ENCODE measurements at places on chromosomes 3 and 15.

DNA sequence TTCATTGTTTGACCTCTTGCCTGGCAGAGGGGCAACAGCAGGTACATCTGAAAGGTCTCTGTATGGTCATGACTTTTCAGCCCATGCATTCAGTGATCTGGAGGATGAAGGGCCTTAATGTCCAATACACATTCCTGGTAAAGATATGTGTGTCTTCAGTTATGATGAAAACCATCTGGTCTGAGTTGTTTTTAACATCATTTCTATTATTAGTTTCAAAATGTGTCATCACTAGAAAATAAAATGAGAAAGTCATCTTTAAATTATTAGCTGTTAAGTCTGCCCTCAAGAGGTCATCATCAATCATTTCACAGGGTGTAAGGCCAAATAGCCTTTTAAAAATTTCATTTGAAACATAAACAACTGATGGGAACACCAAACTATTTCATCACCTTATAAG lies 92.1 kb upstream of the PLSCR4 start:
- no peak for DNase-seq

GRCh38 chr3:143266927-143267326 lies 147.4 kb downstream of the CHST2 start:
- DNase-seq: no peak

- no peak for DNase-seq
Measured at GRCh38 chr3:167657684-167658225, 4.0 kb upstream of the WDR49 start.

DNA sequence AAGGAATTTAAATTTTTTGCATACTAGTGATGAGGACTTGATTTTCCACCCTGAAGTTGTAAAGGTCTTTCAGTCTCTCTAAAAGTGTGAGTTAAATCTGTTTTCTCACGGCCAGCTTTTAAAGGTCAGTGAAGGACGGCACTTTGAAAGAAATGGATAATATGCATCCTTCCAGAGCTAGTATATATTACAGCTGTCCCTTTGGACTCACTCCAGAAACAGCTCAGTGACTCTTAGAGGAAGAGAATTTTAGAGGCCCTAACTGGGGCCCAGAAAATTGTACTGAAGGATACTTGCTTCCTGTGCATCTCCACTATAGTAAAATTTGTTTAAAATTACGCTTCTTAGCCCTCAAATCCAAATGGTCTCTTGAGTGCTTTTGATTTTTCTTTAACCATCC lies 41.6 kb downstream of the PIK3CA start:
- DNase-seq: no peak

DNA sequence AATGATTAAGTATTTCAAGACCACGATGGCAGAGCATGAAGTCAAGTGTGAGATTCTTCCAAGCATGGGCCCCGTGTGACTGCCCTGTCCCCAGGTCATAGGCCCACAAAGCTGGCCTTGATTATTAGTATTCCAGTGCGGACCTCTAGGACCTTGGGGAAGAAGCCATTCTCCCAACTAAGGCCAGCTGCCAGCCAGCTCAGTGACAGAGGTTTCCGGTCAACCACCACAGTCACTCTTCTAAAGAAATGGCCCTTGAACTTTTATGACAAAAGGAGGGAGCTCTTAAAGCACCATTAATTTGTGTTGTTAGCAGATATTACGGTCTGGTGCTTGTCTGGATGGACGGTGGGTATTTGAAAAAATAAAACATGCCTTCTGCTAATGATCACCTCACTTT lies 28.0 kb downstream of the FAM3D start:
- no peak for DNase-seq

DNA sequence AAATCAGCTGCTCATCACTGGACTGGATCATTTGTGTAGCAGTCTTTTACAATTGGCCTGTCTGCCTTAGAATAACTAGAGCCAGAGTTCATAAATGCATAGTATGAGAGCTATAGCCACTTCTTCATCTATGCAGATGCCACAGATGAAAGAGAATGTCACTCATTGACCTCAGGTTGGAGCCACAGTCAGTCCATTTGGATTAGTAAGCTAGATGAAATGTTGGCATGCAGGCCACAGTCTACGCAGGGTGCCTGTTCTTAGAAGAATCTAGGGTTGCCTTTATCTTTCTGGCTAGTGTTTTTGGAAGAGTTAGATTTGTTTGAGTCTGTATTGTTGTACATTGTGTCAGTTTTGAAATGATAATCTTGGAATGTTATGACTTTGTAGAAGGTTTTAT lies 25.4 kb upstream of the EDEM1 start:
- DNase-seq: no peak
